ENCODE measurements at places on chromosomes 16 and 17.

DNA sequence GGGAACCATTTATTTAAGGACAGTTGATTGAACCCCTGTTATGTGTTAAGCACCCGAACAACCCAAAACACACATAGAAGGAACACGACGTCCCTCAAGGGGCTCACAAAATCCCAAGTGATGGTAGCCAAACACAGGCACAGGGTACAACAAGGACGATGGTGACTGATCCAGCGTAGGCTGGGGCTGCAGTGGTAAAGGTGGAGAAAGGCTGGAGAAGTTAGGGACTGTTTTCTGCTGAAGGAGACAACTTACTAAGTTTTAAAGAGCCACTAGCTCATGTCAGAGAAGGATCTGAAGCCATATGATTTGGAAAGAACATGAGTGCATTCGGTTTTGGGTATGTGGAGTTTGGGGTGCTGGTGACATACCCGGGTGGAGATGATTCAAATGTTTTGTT, 229.6 kb upstream of the TNRC6C start:
- no peak for DNase-seq

DNA sequence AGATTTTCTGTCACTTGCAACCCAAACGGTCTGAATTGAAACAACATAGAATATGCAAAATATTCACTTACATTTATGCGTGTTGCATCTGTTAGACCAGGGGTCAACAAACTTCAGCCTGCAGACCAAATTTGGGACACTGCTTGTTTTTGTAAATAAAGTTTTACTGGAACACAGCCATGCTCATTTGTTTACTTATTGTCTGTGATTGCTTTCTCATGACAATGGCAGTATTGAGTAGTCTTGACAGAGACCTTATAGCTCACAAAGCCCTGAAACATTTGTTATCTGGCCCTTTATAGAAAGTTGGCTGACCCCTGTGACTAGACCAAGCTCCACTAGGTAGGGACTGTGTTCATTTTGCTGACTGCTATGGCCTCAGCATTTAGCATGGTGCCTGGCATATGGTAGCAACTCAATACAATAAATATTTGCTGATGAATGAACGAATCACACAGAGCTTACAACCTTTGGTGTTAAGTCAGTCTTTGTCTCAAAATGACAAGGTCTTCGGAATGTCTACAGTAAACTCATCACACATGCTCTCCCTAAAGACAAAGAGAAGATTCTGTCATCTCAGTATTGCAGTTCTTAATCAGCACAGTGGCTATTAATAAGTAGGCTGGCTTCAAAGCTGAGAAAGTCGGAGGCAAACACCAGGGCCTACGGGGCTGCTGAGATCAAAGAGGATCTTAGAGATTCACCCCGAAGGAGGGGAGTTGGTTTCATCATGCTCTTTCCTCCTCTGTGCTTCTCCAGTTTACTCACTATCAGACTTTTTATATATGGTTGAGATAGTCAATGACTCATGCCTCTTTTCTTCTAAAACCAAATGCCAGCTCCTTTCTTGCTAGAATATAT, 95.2 kb upstream of the AXIN2 start:
- no peak for DNase-seq

DNA sequence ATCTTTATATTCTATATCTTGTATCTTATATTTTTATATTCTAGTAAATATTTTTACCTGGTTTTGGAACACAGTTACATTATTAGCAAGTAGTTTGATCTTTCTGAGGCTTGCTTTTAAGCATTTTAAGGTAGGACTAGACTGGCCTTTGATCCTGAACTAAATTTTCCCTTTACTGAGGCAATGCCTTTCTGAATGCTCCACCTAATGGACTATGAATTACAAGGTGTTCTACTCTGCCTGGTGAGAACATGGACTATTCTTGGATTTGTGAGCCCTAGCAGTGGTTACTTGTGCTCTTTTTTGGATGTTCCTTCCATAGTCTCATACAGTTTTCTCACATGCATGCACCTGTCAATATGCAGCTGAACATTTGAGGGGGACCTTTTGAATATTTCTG, 32.5 kb upstream of the SMIM36 start:
- no peak for DNase-seq

- no peak for DNase-seq
Observed at GRCh38 chr16:79372503-79373184, 227.9 kb downstream of the MAF start.

- no peak for DNase-seq
Observed at GRCh38 chr17:82892899-82893565, 53.2 kb upstream of the ZNF750 start.

- no peak for DNase-seq
Observed at GRCh38 chr16:65532258-65532657, 410.4 kb upstream of the CDH11 start.

DNA sequence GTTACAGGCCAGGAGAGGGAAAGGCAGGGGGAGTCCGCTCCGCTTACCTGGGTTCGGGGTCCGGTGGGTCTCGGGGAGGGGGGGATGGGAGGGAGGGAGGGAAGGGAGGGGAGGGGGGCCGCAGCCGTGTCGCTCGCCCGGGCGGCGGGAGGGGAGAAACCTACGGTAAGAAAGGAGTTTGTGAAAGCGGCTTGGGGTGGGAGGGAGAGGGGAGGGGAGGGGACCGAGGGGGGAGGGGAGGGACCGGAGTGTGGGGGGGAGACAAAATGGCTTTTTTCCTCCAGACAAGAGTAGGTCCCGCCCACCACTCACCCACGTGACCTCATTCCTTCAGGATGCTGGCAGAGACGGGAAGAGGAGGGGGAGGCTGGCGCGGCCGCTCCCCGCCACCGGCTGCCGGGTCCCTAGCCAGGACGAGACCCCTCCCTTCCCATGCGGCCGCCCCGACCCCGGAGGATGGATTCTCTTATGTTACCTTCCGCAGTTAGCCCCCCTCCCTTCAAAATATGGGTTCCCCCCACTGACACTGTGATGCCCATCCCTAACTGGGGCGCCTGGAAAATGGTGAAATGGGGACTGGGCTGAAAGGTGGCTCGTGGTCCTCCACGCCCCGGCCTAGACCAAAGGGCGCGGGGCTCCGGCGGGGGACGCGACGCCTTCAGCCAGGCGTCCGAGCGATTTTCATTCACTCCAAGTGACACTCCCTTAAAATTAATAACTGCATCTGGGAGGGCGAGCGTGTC, at the start of gene PCGF2:
Gene PCGF2, minus strand, starts transcription at position 188 of the 743 bp plus-strand sequence. CDS start 7,934 bp downstream, outside the sequence.
- no peak for DNase-seq

DNA sequence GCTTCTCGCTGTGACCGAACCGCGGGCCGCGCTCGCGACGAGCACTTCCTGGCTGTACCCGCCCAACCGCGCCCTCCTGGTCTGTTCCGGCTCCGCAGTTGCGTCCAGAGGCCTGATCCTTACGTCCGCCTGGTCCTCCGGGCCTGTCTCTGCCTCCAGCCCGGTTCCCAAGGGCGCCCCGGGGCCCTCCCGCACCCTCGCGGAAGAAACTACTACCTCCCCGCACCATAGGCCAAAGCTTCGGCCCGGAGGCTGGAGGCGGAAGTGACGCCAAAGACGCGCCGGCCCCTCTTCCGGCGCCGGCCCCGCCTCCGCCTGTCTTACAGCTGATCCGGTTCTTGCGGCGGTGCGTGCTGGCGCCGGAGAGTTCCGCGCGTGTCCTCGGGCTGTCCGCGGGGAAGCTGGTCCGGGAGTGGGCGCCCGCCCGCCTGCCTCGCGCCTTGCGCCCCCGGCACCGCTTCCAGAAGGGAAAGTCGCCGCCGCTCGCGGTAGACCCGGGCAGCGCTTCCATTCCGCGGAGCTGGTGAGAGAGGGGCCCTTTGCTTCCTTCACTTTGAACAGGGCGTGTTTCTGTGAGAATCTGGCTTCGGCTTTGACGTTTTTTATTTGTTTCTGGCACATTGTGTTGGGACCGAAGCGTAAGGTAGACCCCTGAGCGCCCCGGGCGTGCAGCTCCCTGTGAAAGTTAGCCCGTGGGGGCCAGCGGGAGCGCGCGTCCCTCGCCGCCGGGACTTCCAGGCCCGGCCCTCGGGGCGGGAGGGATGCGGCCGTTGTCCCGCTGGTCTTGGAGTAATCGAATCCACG, at the start of gene ZNF778:
Gene ZNF778, plus strand, starts transcription at position 316 of the 804 bp plus-strand sequence. CDS start 3,425 bp downstream, outside the sequence.
- DNase-seq, result peak; percentile 81

DNA sequence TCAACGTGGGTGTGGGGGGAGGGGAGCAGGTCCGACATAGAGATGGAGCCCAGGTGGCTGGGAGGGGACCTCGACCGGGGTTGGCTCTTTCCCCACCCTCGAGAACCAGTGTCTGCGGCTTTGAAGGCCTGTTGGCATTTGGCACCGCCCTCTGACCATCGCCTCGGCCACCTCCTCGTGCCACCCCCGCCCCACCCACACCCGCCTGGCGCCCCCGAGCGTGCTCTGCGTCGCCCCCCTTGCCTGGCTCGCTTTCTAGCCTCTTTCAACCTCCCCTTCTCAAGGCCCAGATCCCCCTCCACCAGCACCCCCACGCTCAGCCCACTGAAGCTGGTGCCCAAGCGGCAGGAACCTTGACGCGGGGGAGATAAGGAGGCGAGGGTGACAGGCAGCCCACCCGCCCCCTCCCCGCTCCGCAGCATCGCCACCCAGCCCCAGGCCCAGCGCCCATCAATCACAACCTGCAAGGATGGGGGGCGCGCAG, 619 bp downstream of the CACNB1 start:
- DNase-seq, result no peak

- no peak for DNase-seq
Observed at GRCh38 chr16:29831490-29831889, 11.2 kb downstream of the MVP start.

- no peak for DNase-seq
Observed at GRCh38 chr17:16419074-16419928, 3.9 kb downstream of the TRPV2 start.

- DNase-seq, result no peak
Observed at GRCh38 chr17:50154604-50155003, 4.1 kb upstream of the PPP1R9B start.

DNA sequence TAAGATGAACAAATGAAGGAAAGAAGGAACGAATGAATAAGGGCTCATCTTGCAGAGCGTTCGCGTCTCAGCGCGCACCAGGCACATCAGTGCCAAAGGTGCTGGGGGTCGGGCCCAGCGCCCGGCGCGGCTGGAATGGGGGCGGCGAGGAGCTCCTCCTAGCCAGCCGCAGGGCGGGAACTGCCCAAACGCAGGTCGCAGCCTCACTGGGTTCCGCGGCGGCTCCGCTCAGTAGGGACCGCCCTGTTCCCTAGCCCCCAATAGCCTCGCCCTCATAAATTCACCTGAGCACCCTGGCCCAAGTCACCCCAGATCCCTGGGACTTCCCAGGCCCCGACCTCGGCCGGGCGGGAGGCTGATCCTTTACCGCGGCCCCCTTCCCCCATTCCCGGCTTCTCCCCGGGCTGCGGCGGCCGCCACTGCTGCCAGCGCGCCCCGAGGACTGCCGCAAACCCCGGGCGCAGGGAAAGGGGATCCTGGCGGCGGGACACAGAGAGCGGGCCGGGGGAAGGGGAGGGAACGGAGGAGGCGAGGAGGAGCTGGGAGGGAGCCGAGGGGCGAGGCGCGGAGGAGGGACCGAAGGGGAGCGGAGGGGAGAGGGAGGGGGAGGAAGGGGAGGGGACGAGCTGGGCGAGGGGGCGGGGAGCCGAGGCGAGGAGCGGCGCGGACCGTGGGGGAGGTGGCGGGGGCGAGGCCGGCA, 377 bp upstream of the CRHR1 start:
- no peak for DNase-seq

DNA sequence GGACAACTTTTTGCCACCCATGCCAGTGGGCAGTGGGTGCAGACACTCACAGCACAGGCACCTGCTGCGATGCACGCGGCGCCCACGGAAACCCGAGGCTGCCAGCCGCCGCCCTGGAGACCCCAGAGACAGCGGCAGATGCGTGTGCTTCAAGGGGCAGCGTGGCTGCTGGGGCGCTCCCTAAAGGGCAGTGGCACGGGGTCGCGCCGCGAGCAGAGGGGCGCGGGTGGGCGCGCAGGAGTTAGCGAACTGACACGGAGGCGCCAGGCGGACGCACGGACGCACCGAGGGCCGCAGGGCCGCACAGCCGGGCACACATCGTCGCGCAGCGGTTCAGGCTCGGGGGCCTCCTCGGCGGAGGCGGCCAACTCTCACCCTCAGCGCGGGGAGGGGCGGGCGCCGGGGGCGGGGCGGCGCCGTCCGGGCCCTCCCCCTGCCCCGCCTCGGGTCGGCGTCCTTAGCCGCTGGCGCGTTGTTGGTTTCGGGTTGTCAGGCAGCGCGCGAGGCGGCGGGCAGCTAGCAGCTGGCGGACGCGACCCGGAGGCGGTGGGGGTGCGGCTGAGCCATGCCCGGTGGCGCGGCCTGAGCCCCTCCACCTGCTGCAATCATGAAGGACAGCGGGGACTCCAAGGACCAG, at the start of gene KIF19:
Gene KIF19, plus strand, starts transcription at position 484 of the 637 bp plus-strand sequence. Its CDS starts 124 bp downstream, at position 608.
- DNase-seq, result no peak

DNA sequence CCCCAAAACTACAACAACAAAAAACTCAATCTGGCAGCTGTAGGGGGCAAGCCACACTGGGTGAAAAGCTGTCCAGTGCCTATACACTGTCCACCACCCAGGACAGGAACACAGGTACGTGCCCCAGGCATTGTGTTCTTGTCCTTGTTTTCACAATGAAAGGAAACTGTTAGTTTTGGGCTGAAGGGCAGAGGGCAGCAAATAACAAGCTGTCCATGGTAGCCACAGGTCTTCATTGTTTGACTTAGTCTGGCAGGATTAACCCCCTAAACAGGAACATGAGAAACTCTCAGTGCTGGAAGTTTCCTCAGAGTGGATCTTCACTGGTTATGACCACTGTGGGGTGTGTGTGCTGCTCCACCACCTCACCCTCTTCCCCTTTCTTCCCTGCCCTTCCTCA, 224.6 kb upstream of the N4BP1 start:
- no peak for DNase-seq
